ENCODE measurements at places on chromosomes 1 and 21. TPM values are rescaled to one million over a fixed set of nuclear protein-coding genes. Genes with fewer than 3 reads are reported as not detected.

CAMK2N1 gene
- 10.2 TPM for total RNA-seq

OR2G6 gene
- total RNA-seq, result not detected

DNA sequence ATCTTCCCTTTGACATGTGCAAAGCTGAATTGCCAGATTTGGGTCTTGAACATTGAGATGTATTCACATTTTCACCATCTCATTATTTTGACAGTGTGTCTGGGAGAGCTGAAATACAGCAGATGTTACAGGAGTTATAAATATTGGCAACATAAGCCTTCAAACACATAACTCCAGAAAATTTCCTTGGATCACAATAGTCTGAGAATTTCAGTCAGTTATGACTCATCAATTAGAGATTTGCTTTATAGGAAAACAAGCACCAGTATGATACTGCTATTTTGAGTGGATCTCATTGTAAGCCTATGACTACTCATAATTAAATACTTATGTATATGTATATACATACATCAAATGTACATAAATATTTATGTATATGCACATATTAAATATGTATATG lies 1171.8 kb downstream of the AMY1C start:
- no peak for DNase-seq
- no peak overlapping the region for H3K4me3 ChIP-seq
- H3K4me1 ChIP-seq, result no peaks in the 10 kb centered on the region
- H3K27ac ChIP-seq, result no peak overlapping the region
- no peaks in the 10 kb centered on the region for H3K27me3 ChIP-seq

EPHB2 gene
- 54.7 TPM for total RNA-seq

GSTM5 gene
- 0.28 TPM for total RNA-seq
